ENCODE measurements at places on chromosomes 2 and 18.

- no peak for DNase-seq
Observed at GRCh38 chr2:7899923-7900322, 781.9 kb upstream of the ID2 start.

- DNase-seq = no peak
Observed at GRCh38 chr2:79993144-79993543, 311.4 kb downstream of the LRRTM1 start.

- no peak for DNase-seq
Observed at GRCh38 chr2:177921726-177922125, 150.9 kb downstream of the PDE11A start.

DNA sequence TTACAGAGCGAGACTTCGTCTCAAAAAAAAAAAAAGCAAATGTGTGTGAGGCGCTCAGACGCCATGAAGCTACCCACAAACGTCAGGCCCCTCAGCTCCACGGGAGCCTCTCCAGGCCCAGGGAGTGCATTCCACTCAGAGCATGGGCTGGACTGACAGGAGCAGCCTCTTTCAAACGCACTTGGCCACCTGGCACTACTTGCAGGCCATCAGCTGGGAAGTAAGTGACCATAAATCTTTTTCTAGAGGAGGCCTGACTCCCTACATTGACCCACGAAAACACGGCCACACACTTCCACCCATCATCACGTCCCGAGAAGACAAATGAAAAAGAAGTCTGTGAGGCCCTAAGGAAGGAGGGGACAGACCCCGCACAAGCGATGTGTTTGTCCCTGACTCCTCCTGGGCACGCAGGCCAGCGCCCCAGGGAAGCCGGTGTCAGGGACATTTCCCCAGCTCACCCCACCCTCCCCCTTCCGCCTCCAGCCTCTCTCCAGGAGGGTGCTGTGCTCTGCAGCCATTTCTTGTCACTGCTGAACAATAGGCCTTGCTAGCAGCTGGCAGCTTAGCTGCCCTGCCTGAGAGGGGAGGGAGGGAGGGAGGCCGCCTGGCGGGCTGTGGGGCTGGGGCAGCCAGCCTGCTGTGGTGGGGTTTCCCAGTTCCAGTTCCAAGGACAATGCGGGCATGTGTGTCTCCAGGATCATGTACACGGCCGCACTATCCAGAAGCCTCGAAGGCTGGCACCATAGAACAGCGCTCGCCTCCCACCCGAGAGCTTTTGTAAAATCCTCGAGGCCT is 26.6 kb downstream of the SERTAD2 start:
- DNase-seq = no peak

GRCh38 chr2:219133976-219134375 is 26.6 kb downstream of the NHEJ1 start:
- DNase-seq = no peak
